OCI-M1 (cell line): ENCODE measurements at places on chromosomes 1 and 21.

DNA sequence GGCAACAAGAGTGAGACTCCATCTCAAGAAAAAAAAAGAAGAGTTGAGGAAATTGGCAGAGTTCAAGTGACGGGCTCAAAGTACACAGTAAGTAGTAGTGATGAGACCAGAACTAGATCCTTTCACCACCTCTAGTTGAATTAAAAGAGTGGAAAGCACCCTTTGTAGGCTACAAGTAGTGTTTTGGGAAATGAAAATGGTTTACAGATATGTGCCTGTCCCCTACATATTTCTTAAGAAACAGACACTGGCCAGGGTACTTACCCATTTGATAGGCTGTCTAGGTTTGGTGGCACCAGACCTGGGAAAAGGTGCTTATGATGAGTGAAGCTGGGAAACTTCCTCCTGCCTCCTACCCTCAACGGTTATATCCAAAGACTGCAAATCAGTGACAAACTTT lies 163.7 kb upstream of the BEND5 start:
- no peak for DNase-seq

- DNase-seq: no peak
These were observed 107.8 kb downstream of the NGF start for GRCh38 chr1:115230281-115230680.

DNA sequence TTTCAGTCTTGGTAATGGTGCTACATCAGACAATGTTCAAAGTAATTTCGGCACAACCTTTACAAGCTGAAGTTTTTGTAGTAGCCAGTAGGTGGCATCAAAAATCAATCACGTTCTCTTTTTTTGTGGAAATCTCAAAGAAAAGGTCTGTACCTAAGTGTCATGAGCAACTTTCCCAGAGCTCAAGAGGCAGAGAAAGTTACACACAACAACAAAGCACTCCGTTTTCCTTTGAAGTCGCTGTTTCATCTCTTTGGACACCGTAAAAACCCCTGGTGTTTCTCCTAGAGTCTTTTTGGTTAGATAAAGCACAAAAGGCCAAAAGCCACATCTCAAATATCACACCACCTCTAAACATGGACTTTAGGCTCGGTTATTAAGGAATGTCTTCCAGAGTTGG lies 131.6 kb downstream of the LHX8 start:
- DNase-seq: peak; percentile 77

GRCh38 chr21:46187814-46188213 lies 3.6 kb upstream of the SPATC1L start:
- no peak for DNase-seq

DNA sequence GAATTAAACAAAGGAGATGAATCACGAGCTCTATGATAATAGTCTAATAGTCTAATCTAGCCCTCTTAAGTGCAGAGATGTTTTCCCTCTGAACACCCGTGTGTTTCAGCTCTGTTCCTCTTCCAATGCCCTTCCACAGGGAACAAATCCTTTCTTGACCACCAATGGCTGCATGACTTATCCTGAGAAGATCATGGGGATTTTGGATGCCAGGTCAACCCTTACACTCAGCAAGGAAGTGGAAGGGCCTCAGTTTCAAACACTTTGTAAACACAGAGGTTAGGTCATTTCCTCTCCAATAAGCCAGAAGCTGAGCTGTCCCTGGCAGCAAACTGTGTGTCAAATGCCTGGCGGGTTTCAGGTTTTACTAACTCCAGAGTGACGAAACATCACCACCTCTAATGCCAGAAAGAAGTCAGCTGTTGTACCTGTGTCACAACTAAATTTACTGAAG lies 200.0 kb downstream of the GABPA start:
- DNase-seq: no peak

GRCh38 chr1:48105165-48105564 lies 108.0 kb upstream of the TRABD2B start:
- DNase-seq: no peak

GRCh38 chr1:181737056-181737455 lies 253.7 kb downstream of the CACNA1E start:
- no peak for DNase-seq

GRCh38 chr1:76068542-76068941 lies 6.0 kb upstream of the ST6GALNAC3 start:
- no peak for DNase-seq

GRCh38 chr1:235527196-235527814 lies 23.1 kb upstream of the B3GALNT2 start:
- no peak for DNase-seq

DNA sequence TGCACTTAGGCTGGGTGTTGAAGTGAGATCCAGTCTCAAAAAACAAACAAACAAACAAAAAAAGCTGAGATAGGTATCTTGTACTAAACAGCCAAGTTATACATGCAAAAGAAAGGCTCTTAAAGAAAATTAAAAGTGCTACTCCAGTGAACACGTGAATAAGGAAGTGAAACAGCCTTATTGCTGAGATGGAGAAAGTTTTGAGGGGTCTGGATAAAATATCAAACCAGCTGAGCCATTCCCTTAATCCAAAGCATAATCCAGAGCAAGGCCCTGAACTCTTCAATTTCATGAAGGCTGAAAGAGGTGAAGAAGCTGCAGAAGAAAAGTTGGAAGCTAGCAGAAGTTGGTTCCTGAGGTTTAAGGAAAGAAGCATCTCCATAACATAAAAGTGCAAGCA lies 360.5 kb upstream of the DAB1 start:
- DNase-seq: no peak

GRCh38 chr1:64295136-64295535 lies 91.7 kb downstream of the UBE2U start:
- DNase-seq: no peak

DNA sequence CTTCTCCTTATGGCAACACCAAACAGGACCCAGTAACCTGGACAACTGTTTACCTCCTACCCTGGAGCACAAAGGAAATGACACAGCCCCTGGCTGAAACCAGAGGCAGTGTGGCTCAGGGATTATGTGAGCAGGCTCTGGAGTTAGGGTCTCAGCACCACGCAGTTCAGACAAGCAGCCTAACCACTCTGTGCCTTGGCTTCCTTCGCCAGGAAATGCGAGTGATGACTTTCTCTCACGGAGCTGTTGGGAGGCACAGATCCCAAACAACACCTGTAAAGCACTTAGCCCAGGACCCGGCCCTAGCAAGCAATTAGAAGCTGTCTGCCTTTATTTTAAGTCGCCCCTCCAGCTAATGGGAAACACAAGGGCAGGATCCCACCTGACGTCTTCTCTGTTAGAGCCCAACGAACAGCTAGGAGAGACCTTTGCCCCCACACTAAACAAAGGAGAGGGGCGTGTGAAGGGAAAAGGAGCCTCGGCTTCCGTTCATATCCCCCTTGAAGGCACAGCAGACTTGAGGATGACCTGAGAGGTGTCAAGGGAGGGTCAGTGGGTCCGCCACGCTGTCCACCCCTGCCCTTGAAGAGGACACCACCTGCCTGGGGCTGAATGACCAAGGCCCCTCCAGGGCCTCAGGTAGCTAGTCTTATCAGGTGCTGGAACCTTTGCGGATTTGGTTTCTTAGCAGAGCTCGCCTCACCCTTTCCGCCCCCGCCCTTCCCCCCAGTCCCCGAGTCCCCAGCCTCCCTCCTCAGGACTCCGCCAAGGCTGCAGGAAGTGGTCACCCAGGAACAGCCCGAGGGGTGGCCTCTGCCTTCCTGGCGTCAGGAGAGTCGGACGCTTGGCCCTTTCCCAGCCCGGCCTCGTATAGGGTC lies 860 bp downstream of the TMEM63A start:
- peak; percentile 63 for DNase-seq

- no peak for DNase-seq
These were observed 1.0 kb upstream of the TNFSF4 start for GRCh38 chr1:173208146-173208545.

DNA sequence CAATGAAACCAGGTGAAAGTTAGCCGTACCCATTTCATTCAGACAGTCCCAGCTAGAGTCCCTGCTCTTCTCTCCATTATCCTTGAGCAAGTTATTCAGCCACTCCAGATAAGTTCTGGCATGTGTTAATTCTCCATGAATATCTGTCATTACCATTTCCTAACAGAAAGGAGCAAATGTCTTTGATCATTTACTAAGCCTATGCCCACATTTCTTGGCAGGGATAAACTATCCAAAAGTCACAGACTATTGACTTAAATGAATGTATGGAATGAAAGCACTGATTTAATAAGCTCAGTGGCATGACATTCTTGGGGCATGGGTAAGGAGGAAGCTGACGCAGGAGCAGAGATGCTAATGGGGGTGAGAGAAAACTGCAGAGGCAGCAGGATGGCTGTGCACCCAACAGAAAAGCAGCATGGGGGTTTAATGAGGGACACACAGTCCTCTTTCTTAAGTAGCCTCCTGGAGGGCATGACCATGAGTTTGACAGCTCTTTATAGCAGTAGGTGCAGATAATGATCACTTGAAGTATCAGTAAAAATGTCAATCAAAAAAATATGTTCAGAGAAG lies 17.6 kb upstream of the DHCR24 start:
- no peak for DNase-seq

DNA sequence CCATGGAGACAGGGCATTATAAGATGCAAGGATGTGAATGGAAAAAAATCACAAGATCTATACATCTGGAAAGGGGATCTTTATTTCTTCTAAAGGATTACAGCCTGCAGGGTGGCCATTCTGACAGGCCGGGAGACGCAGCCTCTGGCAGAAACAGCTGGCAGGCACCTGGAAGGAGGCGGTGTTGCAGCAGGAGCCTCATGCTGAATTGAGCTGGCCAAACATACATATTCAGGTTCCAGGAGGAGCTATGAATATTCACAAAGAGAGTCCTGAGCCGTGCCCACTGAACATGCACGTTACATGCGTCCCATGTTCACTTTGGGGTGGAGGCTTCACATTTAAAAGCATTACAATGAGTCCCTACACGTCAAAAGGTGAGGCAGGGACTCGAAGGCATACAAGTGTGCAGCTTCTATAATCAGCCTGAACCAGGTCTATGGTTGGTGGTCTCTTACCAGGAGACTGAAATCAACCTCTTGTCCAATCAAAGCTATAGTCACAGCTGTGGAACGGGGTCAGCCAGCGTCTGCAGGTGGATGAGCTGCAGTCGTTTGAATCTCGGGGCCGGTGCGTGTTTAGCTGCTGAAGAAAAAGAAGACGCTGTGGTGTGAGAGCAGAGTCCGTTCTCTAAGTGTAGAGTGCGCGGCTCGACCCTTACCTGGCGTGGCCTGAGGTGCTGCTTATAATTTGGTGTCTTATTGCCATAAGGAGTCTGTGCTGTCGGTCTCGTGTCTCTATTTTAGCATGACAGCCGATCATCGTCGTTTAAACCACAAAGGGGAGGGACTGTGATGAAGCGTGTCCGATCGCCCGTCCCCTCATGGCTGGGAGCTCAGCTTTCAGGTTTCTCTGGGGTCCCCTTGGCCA lies 183.0 kb downstream of the ETS2 start:
- DNase-seq: no peak

GRCh38 chr1:213291526-213291925 lies 240.5 kb downstream of the RPS6KC1 start:
- no peak for DNase-seq

DNA sequence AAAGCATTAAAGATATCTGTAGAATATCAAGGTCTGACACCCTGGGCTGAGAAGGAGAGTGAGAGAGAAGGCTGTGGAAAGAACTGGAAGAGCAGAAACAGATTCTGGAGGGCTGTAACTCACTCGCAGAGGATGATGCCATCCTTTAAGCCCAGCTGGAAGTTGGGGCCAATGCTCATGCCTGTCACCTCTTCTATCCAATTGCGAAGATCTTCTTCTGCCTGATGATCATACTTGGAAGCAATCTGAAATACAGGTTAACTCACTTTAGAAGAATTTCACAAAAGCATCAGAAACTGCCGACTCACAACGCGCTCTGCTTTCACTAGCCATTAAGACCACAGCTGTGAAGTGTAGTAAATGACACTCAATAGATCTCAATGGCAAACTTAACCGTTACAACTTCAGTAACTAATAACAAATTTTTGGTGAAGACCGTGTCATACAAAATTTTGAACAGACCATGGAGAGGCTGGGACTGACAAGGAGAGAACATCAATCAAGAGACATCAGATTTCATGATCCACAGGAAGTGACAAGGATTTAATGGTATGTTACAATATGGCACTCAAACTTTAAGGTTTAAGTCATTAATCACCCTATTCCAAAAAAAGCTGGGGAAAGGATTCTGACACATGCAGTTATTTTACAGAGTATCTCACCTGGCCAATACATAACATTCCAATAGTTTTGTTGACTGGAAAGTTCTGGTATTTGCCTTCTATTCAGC lies 23.5 kb downstream of the CNN3 start:
- no peak for DNase-seq

DNA sequence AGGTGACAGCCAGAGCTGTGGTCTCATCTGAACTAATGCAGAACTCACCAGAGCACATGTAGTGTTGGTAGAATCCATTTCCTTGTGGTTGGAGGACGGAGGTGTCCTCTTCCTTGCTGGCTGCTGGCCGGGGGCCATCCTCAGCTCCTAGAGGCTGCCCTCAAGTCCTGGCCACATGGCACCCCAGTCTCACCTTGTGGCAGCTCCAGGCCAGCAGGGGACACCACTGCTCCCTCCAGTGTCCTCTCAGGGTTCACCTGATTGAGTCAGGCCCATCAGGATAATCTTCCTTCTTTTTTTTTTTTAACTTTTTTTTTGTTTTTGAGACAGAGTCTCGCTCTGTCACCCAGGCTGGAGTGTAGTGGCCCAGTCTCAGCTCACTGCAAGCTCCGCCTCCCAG lies 2.9 kb downstream of the KCNE1 start:
- DNase-seq: peak; percentile 16

GRCh38 chr21:44778499-44778911 lies 23.1 kb downstream of the UBE2G2 start:
- DNase-seq: no peak

DNA sequence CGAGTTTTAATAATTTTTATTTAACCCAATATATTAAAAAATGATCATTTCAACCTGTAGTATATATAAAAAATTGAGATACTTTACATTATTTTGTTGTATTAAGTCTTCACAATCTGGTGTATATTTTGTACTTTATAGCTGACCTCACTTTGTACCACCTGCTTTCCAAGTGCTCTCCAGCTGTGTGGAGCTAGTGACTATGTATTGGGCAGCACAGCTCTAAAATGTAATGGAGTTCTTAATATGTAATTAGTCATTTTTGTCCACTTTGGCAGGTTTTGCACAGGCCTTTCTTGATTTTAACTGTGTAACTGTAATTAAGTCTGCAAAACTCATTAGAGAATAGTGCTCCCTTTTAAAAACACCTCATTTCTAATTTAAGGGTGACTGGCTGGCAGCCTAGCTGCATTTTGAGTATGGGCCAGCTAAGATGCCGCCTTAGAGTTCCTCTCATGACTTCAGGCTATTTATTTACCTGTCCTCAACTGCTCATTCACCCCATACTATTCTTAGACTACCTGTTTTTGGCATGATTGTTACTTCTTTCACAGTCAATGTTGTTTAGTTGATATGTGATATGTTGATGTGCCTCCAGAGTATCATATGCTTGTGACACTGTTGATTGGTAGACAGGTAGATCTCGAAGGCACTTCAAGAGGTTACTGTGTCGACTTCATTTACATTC lies 43.2 kb downstream of the ZYG11B start:
- no peak for DNase-seq

- DNase-seq: peak; percentile 76
These were observed 30.4 kb upstream of the SLC44A5 start for GRCh38 chr1:75641325-75641724.
